Stimulated activated CD4-positive, alpha-beta T cell treated with anti-CD3 and anti-CD28 coated beads, Interleukin-2, amount 100 ng/mL, for 48 hours (primary cell): ENCODE measurements at places on chromosomes 7 and 10.

DNA sequence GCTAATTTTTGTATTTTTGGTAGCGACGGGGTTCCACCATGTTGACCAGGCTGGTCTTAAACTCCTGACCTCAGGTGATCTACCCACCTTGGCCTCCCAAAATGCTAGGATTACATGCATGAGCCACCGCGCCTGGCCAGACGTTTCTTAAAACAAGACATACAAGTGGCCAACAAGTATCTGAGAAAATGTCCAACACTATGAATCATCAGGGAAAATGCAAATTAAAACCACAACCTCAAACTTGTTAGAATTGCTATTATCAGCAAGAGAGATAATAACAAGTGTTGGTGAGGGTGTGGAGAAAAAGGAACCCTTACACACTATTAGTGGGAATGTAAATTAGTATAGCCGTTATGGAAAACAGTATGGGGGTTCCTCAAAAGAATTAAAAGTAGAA lies 148.6 kb downstream of the SUGCT start:
- no peak for DNase-seq

GRCh38 chr10:121608469-121609190 lies 10.4 kb upstream of the FGFR2 start:
- DNase-seq, result peak; percentile 22

GRCh38 chr7:21364801-21365271 lies 63.0 kb upstream of the SP4 start:
- DNase-seq, result no peak

DNA sequence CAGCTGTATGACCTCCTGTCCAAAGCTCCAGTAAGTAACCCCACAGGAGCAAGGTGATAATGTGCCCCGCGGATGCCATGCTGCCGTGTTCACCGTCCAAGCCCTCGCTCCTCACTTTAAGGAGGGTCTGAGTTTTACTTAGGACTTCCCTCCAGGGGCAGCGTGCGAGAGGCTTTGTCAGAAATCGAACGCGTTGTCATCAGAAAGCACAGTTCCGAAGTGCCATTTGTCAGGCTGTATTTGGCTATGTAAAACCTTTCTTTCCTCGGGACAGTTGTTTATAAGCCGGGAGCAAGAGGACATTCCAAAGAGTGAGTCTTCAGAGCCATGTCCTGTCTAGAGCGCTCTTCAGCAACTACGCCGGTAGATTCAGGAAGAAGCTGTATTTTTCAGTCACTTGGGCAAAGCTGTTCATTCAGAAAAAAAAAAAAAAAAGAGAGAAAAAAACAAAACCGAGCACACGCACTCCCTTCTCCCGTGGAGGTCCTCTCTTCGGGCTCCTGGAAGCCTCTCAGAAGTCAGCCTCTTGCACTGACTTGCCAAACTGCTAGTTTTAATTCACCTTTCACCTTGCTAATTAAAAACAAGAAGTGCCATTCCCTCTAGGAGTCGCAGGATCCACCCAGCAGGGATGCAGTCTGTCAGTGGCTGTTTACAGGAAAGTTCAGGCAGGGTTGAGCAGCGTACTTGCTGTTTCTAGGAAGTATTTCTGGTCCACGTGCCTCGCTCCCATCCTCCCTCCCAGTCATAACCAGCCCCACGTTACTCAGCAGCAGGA lies at the start of gene SEMA3E:
Gene SEMA3E (minus strand): TSS at position 676 of the 778 bp plus-strand sequence.
- DNase-seq, result no peak

DNA sequence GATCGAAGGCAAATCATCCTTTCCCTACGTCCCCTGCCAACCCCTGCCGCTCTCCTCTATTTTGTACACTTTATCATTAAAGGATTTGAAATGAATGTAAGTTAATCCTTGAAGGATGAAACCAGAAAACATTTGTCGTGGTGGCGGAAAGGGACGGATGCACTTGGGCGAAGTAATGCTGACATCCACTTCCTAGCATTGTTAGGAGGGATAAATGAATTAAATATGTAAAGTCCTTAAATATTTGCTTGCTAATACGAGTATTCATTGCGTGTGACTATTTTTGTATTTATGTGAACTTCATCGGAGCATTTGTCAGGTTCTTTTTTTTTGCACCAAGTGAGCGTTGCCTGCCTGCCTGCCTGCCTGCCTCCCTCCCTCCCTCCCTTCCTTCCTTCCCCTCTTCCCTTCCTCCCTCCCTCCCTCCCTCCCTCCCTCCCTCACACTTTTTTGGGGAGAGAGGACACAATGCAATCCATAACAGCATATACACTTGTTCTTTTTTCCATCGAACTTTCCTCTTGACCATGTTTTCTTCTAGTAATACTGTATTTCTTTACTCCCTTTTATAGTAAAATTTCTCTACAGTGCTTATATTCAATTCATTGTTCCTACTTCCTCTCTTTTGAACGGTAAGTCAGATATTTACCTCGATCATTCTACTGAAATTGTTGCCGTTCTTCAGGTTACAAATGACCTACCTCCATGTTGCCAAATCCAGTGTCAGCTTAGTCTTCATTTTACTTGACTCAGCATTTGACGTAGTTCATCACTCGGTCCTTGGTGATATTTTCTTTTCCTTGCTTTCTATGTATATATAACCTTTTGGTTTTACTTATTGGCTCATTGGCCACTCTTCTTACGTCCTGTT lies 831 bp downstream of the CCDC7 start:
- no peak for DNase-seq

DNA sequence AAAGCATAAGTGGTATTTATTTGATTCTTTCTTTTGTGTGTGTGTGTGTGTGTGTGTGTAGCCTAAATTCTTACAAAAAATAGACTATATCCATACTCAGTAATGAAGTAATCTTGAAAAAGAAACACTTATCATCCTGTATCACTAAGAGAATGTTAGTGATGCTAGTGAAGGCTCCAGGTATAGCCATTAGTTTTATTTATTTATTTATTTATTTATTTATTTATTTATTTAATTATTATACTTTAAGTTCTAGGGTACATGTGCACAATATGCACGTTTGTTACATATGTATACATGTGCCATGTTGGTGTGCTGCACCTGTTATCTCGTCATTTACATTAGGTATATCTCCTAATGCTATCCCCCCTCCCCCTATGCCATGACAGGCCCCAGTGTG lies 436.0 kb downstream of the HTR7 start:
- DNase-seq, result no peak

- DNase-seq, result no peak
These were observed 2.6 kb downstream of the BPGM start for GRCh38 chr7:134649226-134649775.

DNA sequence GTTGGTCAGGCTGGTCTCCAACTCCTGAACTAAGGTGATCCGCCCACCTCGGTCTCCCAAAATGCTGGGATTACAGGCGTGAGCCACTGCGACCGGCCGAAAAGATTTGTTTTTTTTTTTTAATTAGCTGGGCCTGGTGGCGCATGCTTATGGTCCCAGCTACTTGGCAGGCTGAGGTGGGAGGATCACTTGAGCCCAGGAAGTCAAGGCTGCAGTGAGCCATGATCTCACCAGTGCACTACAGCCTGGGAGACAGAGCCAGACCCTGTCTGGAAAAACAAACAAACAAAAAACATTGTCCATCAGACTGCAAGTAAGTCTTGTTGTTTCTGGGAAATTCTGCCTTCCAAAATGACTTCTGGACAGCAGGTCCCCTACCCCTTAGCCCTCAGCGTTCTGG lies 16.3 kb upstream of the ZNF212 start:
- DNase-seq, result no peak

GRCh38 chr10:108469940-108470339 lies 1305.4 kb upstream of the SORCS1 start:
- DNase-seq, result no peak

DNA sequence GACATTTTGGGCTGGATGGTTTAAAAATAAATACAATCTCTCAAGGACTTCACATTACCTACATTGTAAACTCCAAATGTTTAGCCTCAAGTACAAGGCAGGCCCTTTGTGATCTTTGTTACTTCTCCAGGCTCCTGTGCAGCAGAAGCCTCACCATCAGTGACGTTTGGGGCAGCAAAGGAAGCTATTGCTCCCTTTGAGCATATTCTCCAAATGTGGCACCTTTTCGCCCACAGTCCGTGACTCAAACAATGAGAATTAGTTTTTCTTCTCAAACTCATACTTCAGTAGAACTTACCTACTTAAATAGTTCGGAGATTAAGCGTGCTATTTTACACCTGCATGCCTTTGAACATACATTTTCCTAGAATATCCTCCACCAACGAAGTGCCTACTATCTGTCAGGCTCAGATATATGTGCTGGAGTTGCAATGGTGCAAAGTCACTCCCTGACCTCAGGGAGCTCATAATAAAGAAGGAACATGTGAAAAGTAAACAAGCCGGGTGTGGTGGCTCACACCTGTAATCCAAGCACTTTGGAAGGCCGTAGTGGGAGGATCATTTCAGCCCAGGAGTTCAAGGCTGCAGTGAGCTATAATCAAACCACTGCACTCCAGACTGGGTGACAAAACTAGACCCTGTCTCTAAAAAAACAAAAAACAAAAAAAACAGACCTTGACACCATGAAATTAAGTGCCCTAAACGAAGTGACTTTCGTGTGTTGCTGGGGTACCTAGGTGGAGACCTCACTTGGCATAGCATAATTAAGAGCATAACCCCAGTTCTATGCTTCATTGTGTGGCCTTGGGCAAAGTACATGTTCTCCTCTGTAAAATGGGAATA lies 1.2 kb upstream of the ABCF2 start:
- no peak for DNase-seq

GRCh38 chr7:148747274-148747673 lies 48.6 kb downstream of the CUL1 start:
- DNase-seq, result no peak

DNA sequence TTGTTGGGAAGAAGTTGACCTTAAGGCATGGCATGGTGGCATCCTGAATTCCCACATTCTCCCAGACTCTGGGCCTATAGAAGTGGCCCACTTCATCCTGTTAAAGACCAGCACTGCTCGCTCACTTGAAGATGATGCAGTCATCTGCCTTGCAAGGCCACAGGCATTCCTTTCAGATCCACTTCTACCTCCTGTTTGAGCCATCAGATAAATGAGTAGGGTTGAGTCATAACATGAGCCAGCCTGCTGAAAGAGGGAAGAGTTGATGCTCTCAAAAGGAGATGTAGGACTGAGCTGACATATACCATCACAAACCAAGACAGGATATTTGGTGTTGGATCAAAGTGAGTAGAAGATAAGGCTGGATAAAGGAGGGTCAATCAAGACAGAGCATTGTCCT lies 1.5 kb upstream of the EBLN1 start:
- no peak for DNase-seq

- DNase-seq, result no peak
These were observed 2.4 kb upstream of the HOXA10 start for GRCh38 chr7:27176524-27176845.

GRCh38 chr10:119910689-119911088 lies 18.2 kb downstream of the SEC23IP start:
- DNase-seq, result no peak

GRCh38 chr7:44884621-44885393 lies 523 bp downstream of the PURB start:
- DNase-seq, result peak; percentile 35

DNA sequence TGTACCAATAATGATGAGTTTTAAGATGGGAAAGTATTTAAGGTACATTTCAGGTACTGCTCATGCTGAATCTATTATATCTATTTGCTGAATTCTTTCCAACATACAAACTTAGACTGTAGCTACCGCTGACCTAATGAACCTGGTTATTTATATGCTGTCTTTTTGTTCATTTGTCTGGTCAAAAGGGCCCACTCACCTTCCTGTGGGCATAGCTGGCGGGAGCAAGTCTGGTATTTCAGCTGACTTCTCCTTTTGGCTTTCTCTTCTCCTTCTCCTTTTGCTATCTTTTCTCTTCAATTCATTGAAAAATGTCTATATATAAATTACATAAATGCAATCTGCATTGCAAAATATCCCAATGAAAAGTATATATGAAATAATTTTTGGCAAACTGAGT lies 9.5 kb downstream of the PLXDC2 start:
- no peak for DNase-seq

GRCh38 chr10:1858547-1858946 lies 121.2 kb upstream of the ADARB2 start:
- DNase-seq, result no peak

DNA sequence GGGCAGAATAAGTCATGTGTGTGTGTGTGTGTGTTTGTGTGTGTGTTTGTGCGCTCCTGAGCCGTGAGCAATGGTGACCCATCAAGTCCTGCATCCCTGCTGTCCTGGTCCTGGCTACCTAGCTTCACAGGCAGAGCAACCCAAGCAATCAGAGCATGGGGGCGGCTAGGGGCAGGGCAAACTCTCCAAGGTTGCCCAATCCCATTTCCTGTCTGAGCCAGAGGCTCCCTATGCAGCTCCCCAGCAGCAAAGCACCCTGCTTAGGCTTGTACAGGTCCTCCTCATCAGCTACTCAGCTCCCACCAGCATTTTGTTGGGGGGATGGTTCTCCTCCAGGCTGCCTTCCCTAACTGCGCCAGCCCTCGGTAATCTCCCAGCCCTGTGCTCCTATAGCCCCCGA lies 31.1 kb upstream of the CRHR2 start:
- no peak for DNase-seq

GRCh38 chr7:28195910-28196620 lies 15.5 kb upstream of the JAZF1 start:
- DNase-seq, result no peak

DNA sequence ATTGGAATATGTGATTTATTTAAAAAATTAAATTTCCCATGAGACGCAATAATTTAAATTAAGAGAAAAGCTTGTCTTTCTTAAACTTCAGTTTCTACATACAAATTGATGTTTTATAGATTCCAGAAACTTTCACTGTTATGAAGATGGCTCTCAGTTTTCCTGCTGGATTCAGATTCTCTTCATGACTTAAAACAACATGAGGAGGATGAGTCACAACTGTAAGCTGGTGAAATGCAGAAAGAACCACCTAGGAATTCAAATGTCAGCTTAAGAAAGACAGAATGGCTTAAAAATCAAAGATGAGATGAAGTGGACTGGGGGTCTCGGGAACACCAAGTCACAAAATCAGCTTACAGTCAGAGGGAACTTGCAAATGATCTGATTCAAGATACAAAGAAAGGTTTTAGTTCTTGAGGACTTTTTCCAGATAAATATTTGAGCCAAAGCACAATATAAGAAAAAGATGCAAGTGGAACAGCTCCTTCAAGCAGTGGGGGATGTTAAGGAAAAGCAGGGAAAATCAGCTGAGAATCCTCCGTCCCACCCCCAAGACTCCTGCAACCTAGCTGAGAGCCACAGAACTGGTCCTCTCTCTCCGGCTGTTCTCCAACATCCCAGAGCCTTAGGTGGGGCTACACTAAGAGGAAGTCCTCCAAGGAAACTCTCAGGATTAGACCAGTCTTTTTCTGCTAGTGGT lies 279.8 kb downstream of the KCNMA1 start:
- DNase-seq, result no peak

DNA sequence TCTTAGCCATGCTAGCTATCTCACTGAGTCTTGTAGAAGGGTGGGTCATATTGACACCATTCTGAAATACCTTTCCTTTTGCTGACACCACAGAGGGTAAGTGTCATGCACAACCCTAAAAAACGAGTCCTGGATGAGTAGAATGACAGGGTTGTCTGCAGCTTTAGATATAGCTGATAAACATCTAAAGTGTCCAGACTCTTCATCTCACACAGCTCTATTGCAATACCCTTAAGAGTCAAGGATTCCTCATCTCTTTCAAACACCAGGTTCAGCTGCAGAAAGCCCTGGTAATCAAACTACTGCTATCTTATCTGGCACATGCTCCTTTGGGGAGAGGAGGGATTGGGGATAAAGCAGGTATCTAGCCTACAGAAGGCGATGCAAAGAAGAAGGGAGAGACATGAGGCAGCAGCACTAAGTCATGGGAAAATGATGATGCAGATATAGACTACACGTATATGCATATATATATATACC lies 127.0 kb downstream of the ANK3 start:
- no peak for DNase-seq
